ENCODE measurements at places on chromosomes 13 and 19. TPM values are rescaled to one million over a fixed set of nuclear protein-coding genes. Genes with fewer than 3 reads are reported as not detected.

The TMEM145 gene
- not detected for total RNA-seq

The ZNF285 gene
- 2.7 TPM for total RNA-seq

The LILRB2 gene
- not detected for total RNA-seq

The PROZ gene
- total RNA-seq = not detected

The KCNRG gene
- 3.5 TPM for total RNA-seq

The RLN3 gene
- total RNA-seq = not detected

The MYH14 gene
- total RNA-seq = not detected

The PTH2 gene
- total RNA-seq = not detected

The EXOC3L2 gene
- under 0.01 TPM for total RNA-seq

The NANOS3 gene
- total RNA-seq = not detected

The IZUMO2 gene
- total RNA-seq = not detected

The NDUFA7 gene
- total RNA-seq = 19.4 TPM

The DENND1C gene
- not detected for total RNA-seq

The SBK3 gene
- not detected for total RNA-seq

The RYR1 gene
- under 0.01 TPM for total RNA-seq

The ITGBL1 gene
- 183 TPM for total RNA-seq

The KLHL1 gene
- not detected for total RNA-seq

The RDH13 gene
- 7.1 TPM for total RNA-seq

The SLC17A7 gene
- 0.12 TPM for total RNA-seq

The FXYD7 gene
- total RNA-seq = not detected

The GNA15 gene
- total RNA-seq = not detected

The FCAR gene
- total RNA-seq = not detected

The SUPT20H gene
- total RNA-seq = 21.4 TPM

The LSR gene
- not detected for total RNA-seq

The RASGRP4 gene
- total RNA-seq = not detected

The CYP4F12 gene
- 0.70 TPM for total RNA-seq

The SYNGR4 gene
- not detected for total RNA-seq

The ZNF626 gene
- 5.3 TPM for total RNA-seq

The ZNF439 gene
- total RNA-seq = 4.8 TPM

The SIGLEC12 gene
- total RNA-seq = not detected

The RAB3A gene
- total RNA-seq = 1.4 TPM

The CYP2F1 gene
- total RNA-seq = not detected

The PDX1 gene
- not detected for total RNA-seq

The C1QTNF9 gene
- total RNA-seq = not detected

The BST2 gene
- total RNA-seq = 9.0 TPM

The CEACAM3 gene
- not detected for total RNA-seq

The TEX101 gene
- not detected for total RNA-seq

The EEF2 gene
- 6,268 TPM for total RNA-seq

The TRPC4 gene
- 2.6 TPM for total RNA-seq

The RPL18A gene
- 662 TPM for total RNA-seq

The MBD3L3 gene
- total RNA-seq = not detected

The NLRP4 gene
- total RNA-seq = not detected

The CYP2A7 gene
- not detected for total RNA-seq

The LGALS4 gene
- total RNA-seq = not detected

The SIRT6 gene
- 11.5 TPM for total RNA-seq

The RTBDN gene
- not detected for total RNA-seq

The LRRC8E gene
- 5.6 TPM for total RNA-seq

The AP1M1 gene
- total RNA-seq = 94.8 TPM

The ZNF320 gene
- 9.0 TPM for total RNA-seq

The NCR1 gene
- not detected for total RNA-seq

The ADGRE3 gene
- not detected for total RNA-seq

The RGL3 gene
- 1.5 TPM for total RNA-seq

The FCGBP gene
- total RNA-seq = 0.15 TPM
